Prostate gland (tissue), 2 donors: ENCODE measurements at places on chromosomes 3 and 15. TPM values are rescaled to one million over a fixed set of nuclear protein-coding genes. Genes with fewer than 3 reads are reported as not detected.

The P2RY12 gene
- 5.0 TPM for total RNA-seq

The DNAH12 gene
- total RNA-seq, result 0.05 TPM

The NRROS gene
- 5.5 TPM for total RNA-seq

The LRRC31 gene
- 1.1 TPM for total RNA-seq

The CHD2 gene
- 76.3 TPM for total RNA-seq

The TRIM71 gene
- total RNA-seq, result not detected

The GOLGA8S gene
- 1.5 TPM for total RNA-seq

The IMPG2 gene
- total RNA-seq, result 0.23 TPM

The MUC4 gene
- 8.6 TPM for total RNA-seq

The FBN1 gene
- 12.1 TPM for total RNA-seq

The CCDC13 gene
- total RNA-seq, result 2.4 TPM

The SPATA12 gene
- total RNA-seq, result not detected

The CAPN3 gene
- 5.3 TPM for total RNA-seq

The IGSF11 gene
- total RNA-seq, result 0.46 TPM

The ABI3BP gene
- 16.6 TPM for total RNA-seq

The PIERCE2 gene
- 4.6 TPM for total RNA-seq

The DGKG gene
- 1.2 TPM for total RNA-seq

The GRM7 gene
- total RNA-seq, result 1.5 TPM

The GRAMD1C gene
- total RNA-seq, result 21.4 TPM

The MYEF2 gene
- 10.2 TPM for total RNA-seq

The SLC30A4 gene
- total RNA-seq, result 233 TPM

The TRAT1 gene
- total RNA-seq, result not detected

The ANKRD34C gene
- not detected for total RNA-seq

The HTR3E gene
- total RNA-seq, result not detected

The NR1I2 gene
- total RNA-seq, result not detected

The TBCCD1 gene
- total RNA-seq, result 10.4 TPM

The COL6A6 gene
- total RNA-seq, result 0.57 TPM

The MYO5C gene
- total RNA-seq, result 59.9 TPM

The GPR27 gene
- total RNA-seq, result 29.1 TPM

The SLC6A11 gene
- total RNA-seq, result 3.6 TPM

The TPRG1 gene
- total RNA-seq, result 1.7 TPM

The SATB1 gene
- 51.7 TPM for total RNA-seq

The GATA2 gene
- 275 TPM for total RNA-seq

The CYP1A2 gene
- total RNA-seq, result not detected

The GLDN gene
- 1.4 TPM for total RNA-seq

The C3orf49 gene
- not detected for total RNA-seq

The COLQ gene
- 0.87 TPM for total RNA-seq

The ARPP21 gene
- 8.1 TPM for total RNA-seq

The EPHA6 gene
- total RNA-seq, result 1.1 TPM

The PATL2 gene
- total RNA-seq, result 0.77 TPM

The CXCR6 gene
- total RNA-seq, result 0.96 TPM

The ZPLD1 gene
- not detected for total RNA-seq
